Activated naive CD4-positive, alpha-beta T cell treated with anti-CD3 and anti-CD28 coated beads for 36 hours (primary cell): ENCODE measurements at places on chromosomes 13 and 19. TPM values are rescaled to one million over a fixed set of nuclear protein-coding genes. Genes with fewer than 3 reads are reported as not detected.

GRCh38 chr13:86579662-86580061, 780.4 kb upstream of the SLITRK6 start:
- DNase-seq: no peak

- no peak for DNase-seq
Observed at GRCh38 chr13:46086985-46087384, 17.8 kb downstream of the CPB2 start.

DNA sequence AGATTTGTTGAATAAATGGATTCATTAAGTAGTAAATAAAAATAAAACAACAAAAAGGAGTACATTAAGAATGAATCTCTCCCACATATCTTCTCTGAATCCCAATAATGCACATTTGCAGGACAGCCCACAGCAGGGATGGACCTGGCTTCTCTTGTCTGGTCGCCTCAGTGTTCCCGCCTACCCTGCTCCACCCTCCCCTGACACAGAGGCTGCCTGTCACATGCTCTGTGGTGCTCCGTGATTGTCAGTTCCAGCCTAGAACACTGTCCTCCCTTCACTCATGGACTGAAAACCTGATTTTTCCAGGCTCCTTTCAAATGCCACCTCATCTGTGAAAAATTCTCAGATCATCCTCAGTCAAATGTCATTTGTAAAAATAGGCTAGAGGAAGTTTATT, 94.5 kb upstream of the GPR12 start:
- no peak for DNase-seq

The PROZ gene
- not detected for total RNA-seq

- DNase-seq: no peak
Observed at GRCh38 chr13:106515635-106516254, 19.7 kb downstream of the EFNB2 start.
